ENCODE measurements at places on chromosomes 7 and 10.

- DNase-seq = no peak
Measured at GRCh38 chr10:123958241-123958640, 66.6 kb upstream of the CPXM2 start.

- no peak for DNase-seq
Measured at GRCh38 chr7:148584154-148584827, 6.3 kb upstream of the C7orf33 start.

GRCh38 chr7:20439416-20440185 is 108.9 kb downstream of the ITGB8 start:
- no peak for DNase-seq

DNA sequence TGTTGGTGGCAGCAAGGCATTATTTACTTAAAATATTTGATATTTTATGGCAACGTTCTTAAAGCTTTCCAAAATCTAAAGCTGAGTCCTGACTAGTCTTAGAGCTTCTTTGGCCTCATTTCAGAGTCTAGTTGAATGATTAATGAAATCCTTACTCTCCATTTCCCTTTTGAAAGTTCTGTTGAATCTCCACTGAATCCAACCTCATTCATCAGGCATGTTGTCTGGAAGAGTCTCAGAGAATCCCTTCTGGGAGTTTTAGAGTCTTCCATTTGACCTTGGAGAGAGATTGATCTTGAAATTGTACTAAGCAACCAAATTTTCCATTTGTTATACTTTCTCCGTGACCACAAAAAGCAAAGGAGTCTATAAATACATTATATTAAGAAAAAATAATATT is 198.5 kb upstream of the TMEM196 start:
- DNase-seq = no peak

- no peak for DNase-seq
Measured at GRCh38 chr7:158018098-158018762, 569.4 kb downstream of the PTPRN2 start.

GRCh38 chr10:79082631-79083596 is 14.1 kb downstream of the ZMIZ1 start:
- DNase-seq = no peak

DNA sequence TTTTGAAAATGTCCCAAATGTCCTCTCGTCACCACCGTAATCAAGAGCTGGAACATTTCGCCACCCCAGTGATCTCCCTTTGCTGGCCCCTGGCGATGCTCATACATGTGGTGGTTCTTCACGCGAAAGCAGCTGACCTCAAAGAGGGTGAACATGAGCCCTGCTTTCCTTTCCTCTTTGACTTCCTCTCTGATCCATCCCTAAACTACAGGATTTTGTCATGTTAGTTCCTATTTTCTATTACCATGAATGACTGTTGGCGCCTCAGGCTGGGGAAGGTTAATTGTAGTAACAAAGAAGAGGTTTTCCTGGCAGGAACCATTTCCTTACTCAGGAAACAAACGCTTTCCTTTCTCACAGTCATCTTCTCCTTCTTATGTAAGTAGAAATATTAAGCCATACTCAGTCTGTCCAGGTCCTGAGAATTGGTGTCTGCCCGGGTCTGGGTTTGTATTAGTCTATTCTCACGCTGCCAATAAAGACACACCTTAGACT is 114.5 kb downstream of the INSYN2A start:
- no peak for DNase-seq

DNA sequence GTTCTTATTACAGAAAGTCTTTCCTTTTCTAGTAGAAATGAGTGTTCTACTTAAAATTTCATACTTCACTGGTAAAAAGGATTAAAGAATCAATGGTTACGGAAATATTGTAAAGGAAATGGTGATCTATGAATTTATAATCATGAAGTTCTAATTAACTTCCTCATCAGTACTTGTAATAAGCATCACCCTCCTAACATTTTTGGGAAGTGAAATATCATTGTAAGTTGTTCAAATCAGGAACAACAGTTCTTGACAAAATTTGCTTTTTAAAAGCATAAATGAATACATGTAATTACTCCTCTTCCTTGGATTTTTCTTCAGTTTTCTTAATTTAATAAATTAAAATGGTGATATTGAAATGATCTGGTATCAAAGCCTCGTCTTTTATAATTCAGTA is 5.6 kb upstream of the PCGF5 start:
- no peak for DNase-seq
